ENCODE measurements at places on chromosomes 7 and 10. TPM values are rescaled to one million over a fixed set of nuclear protein-coding genes. Genes with fewer than 3 reads are reported as not detected.

DNA sequence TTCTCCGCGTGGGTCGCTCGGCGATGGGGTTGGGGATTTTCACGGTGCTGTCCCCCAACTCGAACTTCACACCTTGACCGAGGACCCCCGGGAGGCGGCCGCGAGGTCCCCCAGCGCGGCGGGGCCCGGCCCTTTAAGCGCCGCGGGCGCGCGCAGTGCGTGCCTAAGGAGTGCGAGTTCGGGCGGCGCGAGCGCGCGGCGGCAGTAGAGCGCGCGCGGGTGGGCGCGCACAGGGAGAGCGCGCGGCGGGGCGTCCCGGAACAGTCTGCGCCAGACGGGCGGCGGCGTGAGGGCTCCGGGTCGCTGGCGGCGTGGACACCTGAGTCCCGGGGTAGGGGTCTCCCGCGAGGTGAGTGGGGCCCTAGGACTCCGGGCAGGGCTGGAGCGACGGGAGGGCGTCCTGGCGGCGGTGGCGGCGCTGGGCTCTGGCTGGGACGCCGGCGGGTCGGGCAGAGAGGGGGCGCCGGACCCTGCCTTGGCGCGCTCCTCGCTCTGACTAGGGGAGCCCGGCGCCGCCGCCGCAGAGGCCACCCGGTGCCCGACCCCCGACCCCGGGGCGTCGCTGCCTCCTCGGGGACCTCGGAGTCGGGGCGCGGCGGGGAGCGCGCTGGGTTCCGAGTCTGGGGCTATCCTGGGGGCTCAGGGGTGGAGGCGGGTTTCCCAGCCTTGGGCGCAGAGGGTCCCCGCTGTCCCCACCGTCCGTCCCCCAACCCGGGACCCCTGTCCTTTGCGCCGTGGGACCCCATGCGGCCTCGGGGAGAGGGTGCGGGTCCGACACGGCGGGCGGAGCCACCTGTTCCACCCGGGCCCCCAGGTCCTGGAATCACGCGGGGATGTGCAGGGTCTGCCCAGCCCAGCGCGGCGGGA, at the start of gene PROSER2:
Gene PROSER2 (plus strand): TSS at position 235 of the 867 bp plus-strand sequence. CDS start 28,722 bp downstream, outside the sequence.
- DNase-seq = peak; percentile 72

- no peak for DNase-seq
Observed at GRCh38 chr10:56095506-56096225, 265.4 kb downstream of the ZWINT start.

DNA sequence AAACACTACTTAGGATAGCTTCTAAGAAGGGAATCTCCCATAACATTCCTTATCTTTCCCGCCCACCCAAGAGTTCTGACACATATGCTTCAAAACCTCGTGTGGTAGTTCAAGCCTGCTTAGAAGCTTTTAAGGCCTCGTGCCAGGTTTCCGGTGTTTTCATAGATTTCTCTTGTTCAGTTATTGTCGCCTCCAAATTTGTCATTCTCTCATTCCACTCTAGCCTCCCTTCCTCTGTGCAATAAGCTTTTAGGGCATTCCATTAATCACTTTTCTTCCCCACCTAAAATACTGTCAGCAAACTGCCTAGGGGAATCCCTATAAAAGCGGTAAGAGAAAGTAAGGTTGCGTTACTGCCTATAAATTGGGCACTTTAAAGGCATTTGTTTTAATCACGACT, 718 bp upstream of the BPGM start:
- no peak for DNase-seq

DNA sequence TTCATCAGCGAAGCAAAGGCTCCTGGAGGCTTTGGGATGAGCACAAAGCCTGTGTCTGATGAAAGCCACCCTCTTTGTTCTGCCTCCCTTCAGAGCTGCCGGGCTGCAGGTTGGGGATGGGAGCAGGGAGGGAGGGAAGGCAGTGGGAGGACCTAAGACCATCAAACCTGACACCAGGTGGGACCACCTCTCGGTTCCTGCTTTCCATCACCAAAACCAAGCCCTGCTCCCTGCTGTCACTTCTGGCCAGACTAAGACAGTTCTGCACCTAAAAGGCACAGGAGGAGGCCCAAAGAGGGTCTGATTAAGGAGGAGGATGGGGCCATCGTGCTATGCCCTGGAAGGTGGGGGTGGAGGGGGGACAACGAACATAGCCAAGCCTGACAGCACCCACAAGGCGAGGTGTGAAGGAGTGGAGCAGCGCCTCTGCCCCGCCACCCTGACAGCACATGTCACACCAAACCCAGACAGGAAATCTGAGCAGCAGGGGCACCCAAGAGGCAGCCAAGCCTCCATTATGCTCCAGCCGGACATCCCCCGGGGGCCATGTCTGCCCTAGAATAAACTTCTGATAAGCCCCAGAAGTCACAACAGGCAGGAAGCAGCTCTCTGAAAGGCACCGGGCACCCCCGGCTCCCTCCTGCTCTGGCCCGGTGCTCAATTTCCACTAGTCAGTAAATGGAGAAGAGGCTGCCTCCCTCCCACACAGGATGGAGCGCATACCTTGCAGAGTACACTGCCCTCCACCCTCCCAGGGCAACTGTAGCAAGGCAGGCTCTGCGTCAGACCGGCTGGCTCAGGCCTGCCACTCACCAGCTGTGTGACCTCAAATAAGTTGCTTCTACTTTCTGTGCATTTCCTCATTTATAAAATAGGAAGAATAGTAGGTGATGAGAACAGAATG, 48.9 kb downstream of the DLG5 start:
- DNase-seq = no peak

DNA sequence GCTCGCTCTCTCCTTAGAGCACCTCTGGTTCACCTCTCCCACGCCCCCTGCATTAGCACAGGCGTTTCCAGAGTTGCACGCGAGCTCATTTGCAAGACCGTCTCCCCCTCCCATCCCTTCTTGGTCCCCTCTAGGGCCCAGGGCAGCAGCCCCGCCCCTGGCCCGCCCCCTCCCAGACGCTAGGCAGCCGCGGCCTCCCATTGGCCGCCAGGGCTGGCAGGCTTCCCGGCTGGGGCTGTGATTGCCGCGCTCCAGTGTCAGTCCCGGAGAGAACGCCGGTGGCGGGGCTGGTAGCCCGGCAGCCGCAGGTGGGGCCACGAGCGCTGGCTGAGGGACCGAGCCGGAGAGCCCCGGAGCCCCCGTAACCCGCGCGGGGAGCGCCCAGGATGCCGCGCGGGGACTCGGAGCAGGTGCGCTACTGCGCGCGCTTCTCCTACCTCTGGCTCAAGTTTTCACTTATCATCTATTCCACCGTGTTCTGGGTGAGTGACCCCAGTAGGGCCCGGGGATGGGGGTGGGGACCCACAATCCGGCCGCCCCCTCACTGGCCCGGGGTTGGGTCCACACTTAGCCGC, at the start of gene TSPAN15:
Gene TSPAN15 (plus strand): TSS at position 257 of the 575 bp plus-strand sequence. CDS start 130 bp downstream, at position 387.
- DNase-seq = peak; percentile 78

DNA sequence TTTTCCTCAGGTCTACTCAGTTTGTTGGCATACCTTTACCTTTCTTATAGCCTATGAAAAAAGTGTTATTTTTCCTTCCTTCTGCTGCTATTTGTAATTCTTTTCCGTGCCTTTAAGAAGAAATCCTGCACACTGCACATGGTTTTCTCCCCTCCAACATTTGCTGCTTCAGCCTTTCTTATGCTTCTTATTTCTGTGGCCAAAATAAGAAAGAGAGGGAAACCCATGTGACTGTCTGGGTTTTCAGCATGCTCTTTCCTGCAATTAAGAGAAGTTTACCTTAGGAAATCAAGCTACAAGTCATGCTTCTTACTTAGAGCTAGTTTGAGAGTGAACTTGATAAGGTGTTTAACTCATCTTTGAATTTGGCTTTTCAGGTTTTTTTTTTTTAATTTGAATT, 11.0 kb downstream of the TBC1D12 start:
- DNase-seq = no peak

DNA sequence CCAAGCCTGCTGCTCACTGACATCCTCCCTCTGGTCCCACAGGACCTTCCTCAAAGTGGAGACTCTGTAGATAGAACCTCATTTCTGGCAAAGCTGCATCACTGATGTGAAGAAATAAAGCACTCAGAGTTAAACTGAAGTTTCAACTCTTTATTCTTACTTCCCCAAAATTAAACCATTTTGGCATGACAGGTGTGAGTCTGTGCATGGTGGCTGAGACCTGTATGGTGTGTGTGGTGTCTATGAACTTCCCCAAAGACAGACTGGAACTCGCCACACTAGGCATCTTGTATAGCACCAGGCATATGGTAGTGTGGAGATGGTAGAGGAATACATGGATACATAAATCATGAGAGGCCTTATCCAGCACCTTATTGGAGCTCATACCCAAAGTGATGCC, 6.6 kb upstream of the WDFY4 start:
- no peak for DNase-seq

SPDYE11 gene
- total RNA-seq = not detected

SPDYE1 gene
- total RNA-seq = not detected

AKR1C8 gene
- 28.5 TPM for total RNA-seq

All from liver (tissue), 10 donors.